Neural progenitor cell (in vitro differentiated cells): ENCODE measurements at places on chromosomes 11 and 22. TPM values are rescaled to one million over a fixed set of nuclear protein-coding genes. Genes with fewer than 3 reads are reported as not detected.
A peak's percentile ranks its signal among the peaks of the same experiment; 100 is the strongest.

The DYNC2H1 gene
- total RNA-seq: 51.7 and 61.1 TPM in 2 replicates

The PLAAT5 gene
- 0.77 TPM in 1 of 2 replicates, not detected in the other for total RNA-seq

The MMP27 gene
- not detected in 2 replicates for total RNA-seq

The CHADL gene
- 0.56 TPM in 1 of 2 replicates, not detected in the other for total RNA-seq

The CARD10 gene
- total RNA-seq: 1.5 and 6.2 TPM in 2 replicates

The IGSF22 gene
- total RNA-seq: 0.41 TPM in 1 of 2 replicates, not detected in the other

The FOXRED2 gene
- 4.7 and 10.4 TPM in 2 replicates for total RNA-seq

The CATSPER1 gene
- not detected in 2 replicates for total RNA-seq

The NPTXR gene
- total RNA-seq: 0.99 and 2.5 TPM in 2 replicates

- no peaks in the 10 kb centered on the region for H3K36me3 ChIP-seq
- no peak for DNase-seq
- H3K4me3 ChIP-seq: no peak overlapping the region
- no peaks in the 10 kb centered on the region for H3K27me3 ChIP-seq
- H3K27ac ChIP-seq: peak overlapping the region; percentile 37
These were observed 7.4 kb downstream of the EHD1 start for GRCh38 chr11:64870893-64871466.

GRCh38 chr11:108587109-108587508, 6.5 kb downstream of the EXPH5 start:
- H3K27ac ChIP-seq: no peak overlapping the region
- H3K27me3 ChIP-seq: peaks cover 15% of the 10 kb centered on the region
- H3K4me1 ChIP-seq: no peaks in the 10 kb centered on the region
- H3K4me3 ChIP-seq: no peak overlapping the region
- DNase-seq: no peak
- no peaks in the 10 kb centered on the region for H3K36me3 ChIP-seq

- DNase-seq: no peak
- no peaks in the 10 kb centered on the region for H3K4me1 ChIP-seq
- H3K4me3 ChIP-seq: no peak overlapping the region
These were observed 265.7 kb downstream of the BRD1 start for GRCh38 chr22:49561976-49562375.

DNA sequence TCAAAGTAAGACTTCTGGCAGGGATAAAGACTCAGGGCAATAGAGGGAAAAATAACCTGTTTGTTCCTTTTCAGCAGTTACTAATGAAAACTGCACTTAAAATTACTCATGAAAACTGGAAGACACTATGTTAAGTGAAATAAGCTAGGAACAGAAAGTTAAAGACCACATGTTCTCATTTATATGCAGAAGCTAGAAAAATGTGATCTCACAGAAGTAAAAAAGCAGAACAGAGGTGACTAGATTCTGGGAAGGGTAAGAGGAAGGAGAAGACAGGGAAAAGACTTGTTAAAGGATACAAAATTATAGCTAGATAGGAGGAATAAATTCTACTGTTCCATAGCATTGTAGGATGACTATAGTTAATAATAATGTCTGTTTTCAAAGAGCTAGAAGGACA, 22.2 kb downstream of the HPS5 start:
- no peaks in the 10 kb centered on the region for H3K4me1 ChIP-seq
- H3K4me3 ChIP-seq: no peak overlapping the region
- no peak overlapping the region for H3K27ac ChIP-seq
- no peak for DNase-seq
- no peaks in the 10 kb centered on the region for H3K27me3 ChIP-seq

DNA sequence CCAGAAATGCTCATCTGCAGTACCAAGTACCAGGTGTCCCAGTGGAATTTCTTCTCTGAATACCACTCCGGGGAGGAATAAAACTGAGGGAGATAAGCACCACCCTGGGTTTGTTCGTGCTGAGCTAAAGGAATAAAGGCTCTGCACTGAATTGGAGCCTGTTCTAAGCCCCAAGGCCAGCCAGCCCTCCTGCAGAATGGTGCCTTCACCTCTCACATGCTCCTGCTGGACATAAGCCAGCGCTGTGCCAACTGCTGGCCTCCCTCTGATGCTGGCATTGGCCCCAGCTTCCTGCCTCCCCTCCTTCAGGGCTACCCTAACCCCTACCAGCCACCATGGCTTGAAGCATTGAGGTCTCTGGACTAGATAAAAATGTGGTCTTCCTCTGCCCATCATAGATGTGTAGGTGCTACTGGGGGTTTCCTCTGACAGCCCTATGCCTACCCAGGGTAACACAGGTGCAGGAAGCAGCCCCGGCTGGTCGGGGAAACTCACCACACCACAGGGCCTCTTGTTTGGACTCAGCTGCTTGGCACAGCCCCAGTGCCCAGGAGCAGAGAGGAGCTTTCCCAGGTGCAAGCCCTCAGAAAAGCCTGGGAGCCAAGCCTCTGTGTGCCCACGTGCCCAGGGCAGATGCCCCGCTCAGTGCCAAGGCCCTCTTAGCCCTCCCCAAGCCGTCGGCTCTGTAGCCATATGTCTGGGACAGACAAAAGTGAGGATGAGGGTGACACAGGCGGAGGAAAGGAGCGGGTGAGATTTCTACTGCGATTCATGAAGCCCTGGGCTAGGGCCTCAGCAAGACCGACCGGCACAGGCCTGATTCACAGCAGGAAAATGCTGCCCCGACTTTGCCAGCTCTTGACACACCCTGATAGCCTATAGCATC, 34.1 kb upstream of the JAM3 start:
- no peak overlapping the region for H3K4me3 ChIP-seq
- peaks cover 37% of the 10 kb centered on the region for H3K4me1 ChIP-seq
- H3K27ac ChIP-seq: no peak overlapping the region
- peaks cover 29% of the 10 kb centered on the region for H3K27me3 ChIP-seq
- no peaks in the 10 kb centered on the region for H3K36me3 ChIP-seq

DNA sequence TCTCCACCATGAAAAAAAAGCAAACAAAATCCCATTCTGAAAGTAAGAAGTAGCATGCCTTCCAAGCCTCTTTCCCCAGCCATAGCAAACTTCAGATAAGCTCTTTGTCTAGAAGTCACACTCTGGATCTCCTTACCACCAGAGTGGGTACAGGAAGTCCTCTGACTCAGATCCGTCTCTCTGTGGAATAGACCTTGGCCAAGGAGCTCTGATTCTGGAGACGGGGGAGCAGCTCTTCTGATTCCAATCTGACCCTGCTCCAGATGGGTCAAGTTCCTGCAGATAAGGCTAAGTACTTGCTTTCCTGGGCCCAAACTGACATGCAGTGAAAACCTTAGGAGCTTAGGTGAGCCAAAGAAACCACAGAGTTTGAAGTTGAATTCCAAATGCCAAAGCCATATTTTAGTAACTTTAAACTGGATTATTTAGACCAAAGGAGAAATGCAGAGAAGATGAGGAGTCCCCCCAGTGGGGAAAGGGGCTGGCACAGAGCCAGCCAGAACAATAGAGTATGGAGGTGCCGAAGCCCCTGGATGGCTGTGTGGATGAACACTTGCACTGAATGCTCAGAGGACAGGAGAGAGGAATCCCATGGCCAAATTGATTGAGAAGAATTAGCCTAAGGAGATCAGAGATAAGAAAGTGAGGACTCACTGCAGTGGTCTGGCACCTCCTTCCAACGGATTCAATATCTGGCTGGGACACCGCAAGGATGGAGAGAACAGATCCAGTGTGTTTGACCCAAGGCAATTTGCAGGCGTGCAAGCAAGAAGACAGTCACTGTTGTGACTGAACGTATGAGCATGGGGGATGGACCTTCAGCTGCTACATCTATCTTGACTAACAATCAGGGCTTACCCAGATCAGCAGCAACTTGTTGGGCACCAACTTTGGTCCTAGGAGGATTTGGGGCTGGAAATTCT, 54.9 kb downstream of the ENDOD1 start:
- no peaks in the 10 kb centered on the region for H3K36me3 ChIP-seq
- H3K27me3 ChIP-seq: peaks cover 98% of the 10 kb centered on the region
- H3K27ac ChIP-seq: no peak overlapping the region
- DNase-seq: no peak

DNA sequence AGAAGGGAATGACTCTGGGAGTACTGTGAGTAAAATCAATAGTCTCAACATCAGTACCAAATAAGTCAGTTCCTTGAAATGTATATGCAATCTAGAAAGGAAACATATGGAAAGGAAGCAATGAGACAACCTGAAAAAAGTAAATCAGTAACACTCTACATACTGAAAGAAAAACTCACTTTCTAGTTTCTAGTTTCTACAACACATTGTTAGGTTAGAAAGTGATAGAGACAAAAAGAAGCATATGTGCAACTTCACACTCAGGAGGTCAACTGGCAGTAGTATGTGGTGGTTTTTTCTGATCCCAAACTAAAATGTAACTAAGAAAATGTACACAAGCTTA, 156.5 kb upstream of the SOX6 start:
- no peaks in the 10 kb centered on the region for H3K27me3 ChIP-seq
- no peak overlapping the region for H3K27ac ChIP-seq
- no peaks in the 10 kb centered on the region for H3K4me1 ChIP-seq
- H3K4me3 ChIP-seq: no peak overlapping the region
- H3K36me3 ChIP-seq: no peaks in the 10 kb centered on the region

GRCh38 chr11:93849751-93850593, 446 bp downstream of the VSTM5 start:
- H3K4me1 ChIP-seq: peaks cover 2% of the 10 kb centered on the region
- peaks cover 13% of the 10 kb centered on the region for H3K27me3 ChIP-seq
- H3K4me3 ChIP-seq: peak overlapping the region; percentile 42
- H3K36me3 ChIP-seq: no peaks in the 10 kb centered on the region

GRCh38 chr22:18997925-18998315, 61.8 kb upstream of the PRODH start:
- H3K4me1 ChIP-seq: peaks cover 10% of the 10 kb centered on the region
- H3K27ac ChIP-seq: no peak overlapping the region
- no peaks in the 10 kb centered on the region for H3K36me3 ChIP-seq
- DNase-seq: peak; percentile 38
- peaks cover 13% of the 10 kb centered on the region for H3K27me3 ChIP-seq
- H3K4me3 ChIP-seq: no peak overlapping the region

DNA sequence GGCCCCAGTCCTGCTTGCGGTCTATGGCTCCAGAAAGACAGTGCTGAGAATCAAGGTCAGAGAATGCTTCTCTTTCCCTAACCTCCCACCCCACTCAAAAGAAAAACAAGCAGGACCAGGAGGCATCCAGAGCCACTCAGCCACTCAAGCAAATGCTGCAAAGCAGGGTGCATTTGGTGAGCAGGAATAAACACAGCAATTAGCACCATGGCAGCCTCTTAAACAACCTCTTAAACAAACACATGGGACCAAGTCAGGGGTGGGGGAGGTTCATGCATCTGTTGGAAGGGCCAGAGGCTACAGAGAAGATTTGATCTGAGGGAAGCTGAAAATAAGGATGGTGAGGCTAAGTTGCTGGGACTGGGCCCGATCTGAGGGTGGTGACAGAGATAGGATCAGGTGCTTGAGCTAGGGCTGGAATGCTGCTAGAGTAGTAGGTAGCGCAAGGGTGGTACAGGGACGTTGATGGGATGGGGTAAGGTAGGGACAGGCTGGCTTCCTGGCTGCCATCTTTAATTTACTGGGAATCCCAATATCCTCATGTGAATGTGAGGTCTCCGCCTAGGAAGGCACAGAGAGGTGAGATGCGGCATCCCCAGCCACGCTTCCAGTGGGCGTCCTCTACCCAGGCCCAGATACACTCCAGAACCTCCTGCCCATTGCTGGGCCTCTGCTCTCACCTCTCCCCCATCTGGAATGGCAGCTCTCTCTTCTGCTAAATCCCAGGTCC, 26.6 kb upstream of the LMO1 start:
- no peak overlapping the region for H3K4me3 ChIP-seq
- H3K27me3 ChIP-seq: peaks cover 7% of the 10 kb centered on the region
- no peaks in the 10 kb centered on the region for H3K36me3 ChIP-seq
- H3K4me1 ChIP-seq: peaks cover 20% of the 10 kb centered on the region
- no peak overlapping the region for H3K27ac ChIP-seq

- no peak overlapping the region for H3K27ac ChIP-seq
- no peaks in the 10 kb centered on the region for H3K36me3 ChIP-seq
- no peak for DNase-seq
- H3K4me1 ChIP-seq: peaks cover 3% of the 10 kb centered on the region
These were observed 65.0 kb upstream of the POU2AF1 start for GRCh38 chr11:111444040-111444439.

- no peaks in the 10 kb centered on the region for H3K27me3 ChIP-seq
- no peak overlapping the region for H3K27ac ChIP-seq
- peaks cover 14% of the 10 kb centered on the region for H3K4me1 ChIP-seq
- no peaks in the 10 kb centered on the region for H3K36me3 ChIP-seq
- H3K4me3 ChIP-seq: no peak overlapping the region
These were observed 162.9 kb upstream of the B3GAT1 start for GRCh38 chr11:134574947-134575346.

- H3K4me1 ChIP-seq: no peaks in the 10 kb centered on the region
- H3K4me3 ChIP-seq: no peak overlapping the region
- no peaks in the 10 kb centered on the region for H3K36me3 ChIP-seq
- no peaks in the 10 kb centered on the region for H3K27me3 ChIP-seq
- no peak overlapping the region for H3K27ac ChIP-seq
These were observed 178.8 kb upstream of the ARHGAP20 start for GRCh38 chr11:110890995-110891394.

- peak overlapping the region; percentile 93 for H3K27ac ChIP-seq
- no peaks in the 10 kb centered on the region for H3K36me3 ChIP-seq
- H3K4me1 ChIP-seq: peaks cover 16% of the 10 kb centered on the region
- H3K4me3 ChIP-seq: peak overlapping the region; percentile 98
- peak; percentile 72 for DNase-seq
These were observed 385 bp downstream of the TST start for GRCh38 chr22:37018815-37019308.

- no peak overlapping the region for H3K4me3 ChIP-seq
- H3K27ac ChIP-seq: no peak overlapping the region
- no peaks in the 10 kb centered on the region for H3K27me3 ChIP-seq
- no peaks in the 10 kb centered on the region for H3K36me3 ChIP-seq
These were observed 97.6 kb downstream of the SLC36A4 start for GRCh38 chr11:93100211-93100610.

DNA sequence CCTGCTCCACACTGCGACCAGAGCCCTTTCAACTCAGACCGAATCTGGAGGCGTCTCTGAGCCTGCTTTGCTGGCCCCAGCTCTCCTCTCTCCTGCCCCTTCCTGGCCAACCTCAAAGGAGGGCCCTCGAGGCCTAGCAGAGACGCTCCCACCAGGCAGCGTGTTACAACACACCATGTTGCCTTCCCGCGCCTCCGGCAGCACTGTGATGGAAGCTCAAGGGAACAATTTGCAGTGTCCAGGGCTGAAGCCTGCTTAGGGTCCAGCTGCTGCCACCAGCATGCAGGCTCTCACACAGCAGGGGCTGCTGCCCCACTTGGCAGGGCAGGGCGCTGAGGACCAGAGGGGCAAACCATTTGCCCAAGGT, 18.4 kb downstream of the LINC01488 start:
- DNase-seq: no peak
- H3K27me3 ChIP-seq: no peaks in the 10 kb centered on the region
- no peak overlapping the region for H3K27ac ChIP-seq
- peaks cover 4% of the 10 kb centered on the region for H3K4me1 ChIP-seq
- H3K4me3 ChIP-seq: no peak overlapping the region
